ENCODE measurements at places on chromosomes 11 and 22.

DNA sequence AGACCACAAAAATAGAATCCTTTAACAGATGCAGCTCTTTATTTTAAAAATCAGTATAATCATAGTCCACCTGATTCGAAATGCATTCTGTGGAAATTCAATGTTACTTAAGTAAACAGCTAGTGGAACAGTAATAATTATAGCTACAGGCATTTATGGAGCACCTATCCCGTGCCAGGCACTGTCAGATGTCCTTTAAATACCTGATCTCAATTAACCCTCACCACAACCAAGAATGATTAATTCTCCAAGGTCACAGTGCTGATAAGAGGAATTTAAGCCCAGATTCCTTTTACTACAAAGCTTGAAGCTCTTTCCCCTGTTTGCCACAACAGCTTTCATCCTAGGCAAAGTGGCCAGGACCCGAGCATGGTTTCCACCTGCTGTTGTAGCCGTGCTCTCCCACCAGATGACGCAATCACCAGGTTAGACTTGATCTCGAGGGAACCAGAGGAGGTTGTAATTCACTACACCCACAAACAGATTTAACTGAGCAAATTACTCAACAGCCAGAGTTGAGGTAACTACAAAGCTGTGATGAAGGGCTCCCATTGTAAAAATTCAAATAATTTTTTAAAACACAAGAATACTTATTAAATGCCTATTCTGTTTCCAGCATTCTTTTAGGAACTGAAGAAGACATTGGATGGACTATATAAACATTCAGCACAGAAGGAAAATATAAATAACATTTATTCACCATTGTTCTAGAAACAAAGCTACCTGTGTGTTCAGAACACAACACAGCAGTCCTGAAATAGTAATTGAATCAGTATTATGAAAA lies 10.3 kb downstream of the PRDM10 start:
- no peak for DNase-seq

GRCh38 chr11:55571828-55572227 lies at the start of gene OR4C16:
OR4C16 (plus strand) TSS chr11:55572128; CDS start chr11:55572128, 0 bp downstream.
- DNase-seq, result no peak

DNA sequence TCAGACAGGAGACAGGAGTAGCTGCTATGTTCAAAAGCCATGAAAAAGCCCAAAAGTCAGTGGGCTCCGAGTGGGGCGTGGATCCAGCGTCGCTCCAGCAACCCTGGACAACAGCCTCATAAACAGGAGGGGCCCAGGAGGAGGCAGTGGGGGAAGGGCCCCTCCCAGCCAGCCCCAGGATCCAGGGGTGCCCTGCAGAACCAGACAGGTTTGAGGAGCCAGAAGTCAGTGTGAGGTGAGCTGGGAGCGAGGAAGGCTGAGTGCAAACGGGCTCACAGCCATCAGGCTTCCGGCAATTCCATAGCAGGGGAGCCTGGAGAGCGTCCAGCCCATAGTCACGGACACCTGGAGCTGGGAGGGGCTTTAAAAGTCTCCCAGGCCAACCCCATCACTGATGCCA lies 217.7 kb downstream of the MN1 start:
- no peak for DNase-seq

- no peak for DNase-seq
Observed at GRCh38 chr11:67114275-67114896, 4.7 kb upstream of the KDM2A start.

DNA sequence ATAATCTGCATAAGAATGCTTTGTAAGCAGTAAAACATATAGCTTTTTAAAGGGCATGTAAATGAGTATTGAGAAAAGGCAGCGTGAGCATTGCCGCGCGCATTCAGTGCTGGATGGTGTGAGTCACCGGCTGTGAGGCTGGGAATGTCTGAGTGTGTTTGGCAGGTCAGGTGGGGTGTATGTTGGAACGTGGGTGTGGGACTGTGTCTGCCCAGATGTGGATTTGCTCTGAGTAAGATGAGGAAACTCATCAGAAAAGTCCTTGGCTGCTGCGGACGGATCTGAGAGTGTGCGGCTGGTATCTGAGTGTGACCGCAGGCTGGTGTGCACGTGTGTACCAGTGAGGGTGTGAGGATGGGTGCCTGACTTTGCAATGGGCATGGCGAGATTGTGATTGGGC lies 66.2 kb upstream of the NECTIN1 start:
- peak; percentile 20 for DNase-seq

GRCh38 chr22:45190202-45190872 lies 26.6 kb downstream of the NUP50 start:
- no peak for DNase-seq

DNA sequence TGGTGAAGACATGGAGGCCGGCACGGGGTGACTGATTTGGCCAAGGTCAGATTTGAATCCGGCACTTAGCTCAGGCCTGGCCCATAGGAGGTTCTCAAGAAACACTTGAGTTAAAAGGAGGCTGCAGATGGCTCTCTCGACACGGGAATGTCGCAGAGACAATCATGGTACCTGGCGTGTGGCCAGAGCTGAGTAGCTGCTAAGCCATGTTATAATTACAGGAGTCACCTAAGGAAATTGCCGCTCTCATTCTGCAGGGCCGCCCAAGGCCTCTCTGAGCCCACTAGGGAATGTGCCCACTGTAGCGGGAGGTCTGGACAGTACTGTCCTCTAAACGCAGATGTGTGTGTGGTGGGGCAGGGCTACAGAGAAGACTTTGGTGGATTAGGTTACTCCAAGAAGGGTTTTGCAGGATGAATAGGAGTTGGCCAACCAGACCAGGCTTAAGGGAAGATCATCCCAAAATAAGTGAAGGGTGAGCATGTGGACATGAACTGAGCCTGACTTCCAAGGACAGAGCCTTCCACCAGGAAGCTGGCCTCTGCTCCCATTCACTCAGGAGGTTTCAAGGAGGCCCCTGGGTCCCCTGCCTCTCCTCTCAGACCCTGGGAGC lies 19.3 kb upstream of the PRR5 start:
- DNase-seq, result no peak

GRCh38 chr11:84136926-84137325 lies 850.8 kb upstream of the CCDC90B start:
- no peak for DNase-seq

GRCh38 chr22:35314161-35314942 lies 14.7 kb downstream of the TOM1 start:
- DNase-seq, result no peak

GRCh38 chr11:107928767-107929507 lies 689 bp downstream of the RAB39A start:
- no peak for DNase-seq

- DNase-seq, result no peak
Observed at GRCh38 chr11:22699388-22699787, 33.0 kb downstream of the GAS2 start.

DNA sequence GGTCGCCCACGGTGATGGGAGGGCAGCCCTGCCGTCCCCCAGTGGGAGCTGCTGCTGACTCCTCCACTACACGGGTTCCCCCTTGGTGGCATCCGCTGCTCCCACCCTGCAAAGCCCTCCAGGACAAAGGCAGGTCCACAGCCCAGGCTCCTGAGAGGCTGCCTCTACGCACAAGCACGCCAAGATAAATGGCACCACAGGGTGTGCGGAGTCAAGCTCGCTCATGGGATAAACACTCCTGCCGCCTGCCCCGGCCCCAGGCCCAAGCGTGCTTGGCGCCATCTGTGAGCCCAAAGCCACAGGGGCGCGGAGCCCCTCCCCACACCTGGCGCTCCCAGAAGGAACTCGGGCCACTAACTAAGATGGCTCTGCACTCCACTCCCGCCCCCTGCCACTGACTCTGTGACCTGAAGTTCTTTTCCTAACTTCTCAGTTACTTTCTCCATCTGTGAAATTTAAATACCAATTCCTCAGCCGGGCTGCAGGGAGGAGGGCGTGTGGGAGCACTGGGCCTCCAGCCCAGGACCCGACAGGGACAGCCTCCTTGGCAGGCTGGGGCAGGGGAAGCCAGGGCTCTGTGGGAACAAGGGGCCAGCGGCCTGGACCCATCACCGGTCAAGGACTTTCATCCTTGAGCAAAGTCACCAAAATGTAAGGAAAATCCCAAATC lies 14.9 kb downstream of the EHD1 start:
- DNase-seq, result no peak

DNA sequence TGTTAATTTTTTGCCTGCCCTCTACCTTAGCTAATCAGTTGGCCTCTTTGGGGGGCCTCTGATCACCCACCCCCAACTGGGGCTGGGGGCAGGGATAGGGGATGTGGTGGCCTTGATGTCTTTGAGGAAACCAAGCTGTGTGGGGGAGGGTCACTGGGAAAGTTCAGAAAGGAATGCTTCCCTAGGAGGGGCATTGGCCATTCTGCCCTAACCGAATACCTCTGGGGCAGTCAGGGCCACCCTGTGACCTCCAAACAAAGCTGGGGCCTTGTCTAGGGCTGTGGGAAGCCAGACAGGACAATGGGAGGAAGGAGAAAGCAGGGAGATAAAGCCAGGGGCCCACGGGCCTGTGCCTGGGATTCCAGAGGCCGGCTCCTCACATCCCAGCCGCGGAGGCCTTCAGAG lies 97.5 kb downstream of the TSPAN18 start:
- no peak for DNase-seq

DNA sequence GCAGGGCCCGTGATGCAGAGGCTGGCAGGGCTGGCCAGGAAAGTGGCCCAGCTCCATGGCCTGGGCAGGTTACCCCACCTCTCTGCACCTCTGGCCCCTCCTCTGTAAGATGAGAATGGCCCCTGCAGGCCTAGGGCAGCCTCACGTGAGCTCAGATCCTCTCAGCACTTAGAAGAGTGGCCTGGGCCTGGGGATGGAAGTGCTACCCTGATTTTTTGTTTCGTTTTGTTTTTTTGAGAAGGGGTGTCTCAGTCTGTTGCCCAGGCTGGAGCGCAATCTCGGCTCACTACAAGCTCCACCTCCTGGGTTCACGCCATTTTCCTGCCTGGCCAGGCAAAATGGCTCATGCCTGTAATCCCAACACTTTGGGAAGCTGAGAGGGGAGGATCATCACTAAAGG lies 982 bp downstream of the APOBEC3H start:
- no peak for DNase-seq
